Fibroblast of upper back skin (primary cell): ENCODE measurements at places on chromosomes 6 and 20.

GRCh38 chr6:77010931-77011542 lies 452.3 kb downstream of the HTR1B start:
- no peak for DNase-seq

- no peak for DNase-seq
Observed at GRCh38 chr6:132927713-132928112, 113.3 kb downstream of the RPS12 start.

GRCh38 chr20:53800883-53801604 lies 207.4 kb upstream of the ZNF217 start:
- DNase-seq = no peak

GRCh38 chr6:151247490-151247889 lies 7.7 kb downstream of the AKAP12 start:
- peak; percentile 30 for DNase-seq
